ENCODE measurements at places on chromosomes 5 and 9. TPM values are rescaled to one million over a fixed set of nuclear protein-coding genes. Genes with fewer than 3 reads are reported as not detected.

GRCh38 chr9:75233011-75233410 lies 144.7 kb downstream of the OSTF1 start:
- no peaks in the 10 kb centered on the region for H3K36me3 ChIP-seq
- H3K27me3 ChIP-seq, result no peaks in the 10 kb centered on the region
- H3K4me3 ChIP-seq, result no peak overlapping the region
- no peaks in the 10 kb centered on the region for H3K4me1 ChIP-seq

PCDHAC1 gene
- total RNA-seq, result not detected

MPDZ gene
- total RNA-seq, result not detected

DNA sequence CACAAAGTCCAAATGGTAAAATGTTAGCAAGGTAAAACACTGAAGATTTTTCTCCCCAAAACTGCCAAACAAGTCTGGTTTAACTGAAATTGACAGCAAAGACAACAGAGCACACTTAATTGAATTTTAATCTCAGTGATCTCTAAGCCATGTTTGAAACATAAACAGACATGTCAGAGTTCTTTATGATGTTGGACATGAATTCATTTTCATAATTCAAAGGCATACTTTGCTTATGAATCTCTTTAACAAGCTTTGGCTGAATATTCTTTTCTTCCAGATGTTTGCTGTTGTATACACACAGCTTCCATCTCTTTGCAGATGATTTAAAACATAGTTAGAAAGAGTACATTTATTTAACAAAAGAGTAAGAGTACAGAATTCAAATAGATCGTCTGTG lies 509.1 kb downstream of the RAB3C start:
- H3K27me3 ChIP-seq, result no peaks in the 10 kb centered on the region
- H3K36me3 ChIP-seq, result no peaks in the 10 kb centered on the region
- no peak overlapping the region for H3K4me3 ChIP-seq
- no peaks in the 10 kb centered on the region for H3K4me1 ChIP-seq
- H3K27ac ChIP-seq, result no peak overlapping the region

SLC44A1 gene
- total RNA-seq, result 13.7 TPM

DNA sequence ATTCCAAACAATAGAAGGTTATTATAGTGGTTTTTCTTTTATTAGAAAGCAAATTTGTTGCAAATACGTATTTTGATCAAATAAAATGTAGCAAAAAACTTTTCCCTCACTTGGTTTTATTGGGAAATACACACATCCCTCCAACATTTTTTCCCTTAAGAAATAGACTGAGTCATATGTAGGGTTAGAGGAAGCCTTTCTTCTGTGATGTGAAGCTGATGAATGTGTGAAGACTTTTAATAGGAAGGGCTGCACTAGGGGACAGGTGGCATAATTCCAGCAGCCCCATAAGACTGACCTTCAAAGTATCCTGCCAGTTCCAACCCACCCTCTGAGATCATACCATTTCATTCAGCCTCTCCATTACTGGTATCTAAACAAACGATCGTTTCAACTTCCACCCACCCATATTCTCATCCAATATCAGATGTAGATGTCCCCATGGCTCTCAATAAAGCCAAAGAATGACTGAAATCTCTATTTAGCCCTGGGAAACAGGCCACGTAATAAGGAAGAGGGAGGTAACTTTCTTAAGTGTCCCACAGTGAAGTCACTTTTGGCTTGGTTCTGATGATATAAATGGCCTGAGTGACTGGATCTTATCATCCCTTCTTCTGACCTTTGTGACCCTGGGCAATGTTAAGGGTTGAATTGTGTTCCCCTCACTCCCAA lies 64.7 kb upstream of the LPAR1 start:
- no peak for DNase-seq
- H3K36me3 ChIP-seq, result no peaks in the 10 kb centered on the region
- H3K27me3 ChIP-seq, result no peaks in the 10 kb centered on the region
- no peaks in the 10 kb centered on the region for H3K4me1 ChIP-seq
- no peak overlapping the region for H3K4me3 ChIP-seq
- H3K27ac ChIP-seq, result no peak overlapping the region

DNA sequence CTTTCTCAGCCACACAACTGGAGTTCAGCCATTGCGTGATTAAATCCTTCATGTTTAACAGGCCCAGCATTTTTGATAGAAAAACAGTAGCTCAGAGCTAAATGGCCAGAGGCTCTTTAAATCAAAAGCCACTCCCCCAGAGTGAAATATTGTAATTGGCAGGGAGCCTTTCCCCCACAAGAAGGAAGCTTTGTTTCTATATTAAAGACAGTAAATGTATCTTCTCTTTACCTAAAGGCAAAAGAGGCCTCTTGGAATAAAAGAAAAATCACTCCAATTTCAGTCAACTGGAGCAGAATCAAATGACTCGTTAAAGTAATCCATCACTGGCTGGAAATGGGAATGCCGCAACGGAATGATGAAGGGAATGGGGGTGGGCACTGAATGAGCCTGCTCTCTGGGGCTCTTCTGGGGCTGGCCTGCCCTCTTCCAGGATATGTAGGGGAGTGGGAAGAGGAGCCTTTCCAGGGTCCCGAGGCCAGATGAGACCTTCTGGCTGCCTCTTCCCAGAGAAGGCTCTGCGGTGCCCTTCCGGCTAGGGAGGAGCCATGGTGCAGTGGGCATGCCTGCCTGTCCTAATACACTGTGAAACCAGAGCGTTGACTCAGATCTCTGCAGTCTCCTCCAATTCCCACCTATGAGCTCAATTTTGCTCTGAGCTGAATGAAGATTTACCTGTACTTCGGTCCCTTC lies 45.2 kb downstream of the ANKDD1B start:
- no peak overlapping the region for H3K4me3 ChIP-seq
- H3K27ac ChIP-seq, result no peak overlapping the region
- no peaks in the 10 kb centered on the region for H3K27me3 ChIP-seq
- H3K4me1 ChIP-seq, result no peaks in the 10 kb centered on the region

DNA sequence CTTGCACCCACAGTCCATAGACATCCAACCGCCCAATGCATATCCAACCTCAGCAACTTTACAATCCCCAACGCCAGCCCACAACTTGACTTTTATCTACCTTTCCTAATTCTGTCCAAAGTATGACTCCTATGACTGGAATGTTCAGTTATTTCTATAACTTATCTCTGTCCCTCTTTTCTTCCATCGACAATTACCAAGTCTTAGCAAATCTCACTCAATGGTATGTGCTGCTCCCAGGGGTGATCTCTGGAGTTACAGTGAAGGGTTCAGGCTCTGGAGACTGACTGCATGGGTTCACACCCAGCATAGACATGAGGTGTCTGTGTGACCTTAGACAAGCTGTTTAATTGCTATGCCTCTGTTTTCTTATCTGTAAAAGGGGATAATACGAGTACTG lies 106.9 kb downstream of the SPOCK1 start:
- H3K27ac ChIP-seq, result no peak overlapping the region
- no peaks in the 10 kb centered on the region for H3K36me3 ChIP-seq
- no peak for DNase-seq
- H3K4me3 ChIP-seq, result no peak overlapping the region
- no peaks in the 10 kb centered on the region for H3K4me1 ChIP-seq

- H3K27ac ChIP-seq, result no peak overlapping the region
- no peak overlapping the region for H3K4me3 ChIP-seq
- no peak for DNase-seq
- no peaks in the 10 kb centered on the region for H3K27me3 ChIP-seq
- no peaks in the 10 kb centered on the region for H3K36me3 ChIP-seq
Measured at GRCh38 chr9:112051812-112052211, 123.3 kb downstream of the SUSD1 start.

- H3K4me3 ChIP-seq, result no peak overlapping the region
- no peak overlapping the region for H3K27ac ChIP-seq
- H3K4me1 ChIP-seq, result no peaks in the 10 kb centered on the region
Measured at GRCh38 chr5:118956727-118957126, 31.6 kb downstream of the DTWD2 start.

DNA sequence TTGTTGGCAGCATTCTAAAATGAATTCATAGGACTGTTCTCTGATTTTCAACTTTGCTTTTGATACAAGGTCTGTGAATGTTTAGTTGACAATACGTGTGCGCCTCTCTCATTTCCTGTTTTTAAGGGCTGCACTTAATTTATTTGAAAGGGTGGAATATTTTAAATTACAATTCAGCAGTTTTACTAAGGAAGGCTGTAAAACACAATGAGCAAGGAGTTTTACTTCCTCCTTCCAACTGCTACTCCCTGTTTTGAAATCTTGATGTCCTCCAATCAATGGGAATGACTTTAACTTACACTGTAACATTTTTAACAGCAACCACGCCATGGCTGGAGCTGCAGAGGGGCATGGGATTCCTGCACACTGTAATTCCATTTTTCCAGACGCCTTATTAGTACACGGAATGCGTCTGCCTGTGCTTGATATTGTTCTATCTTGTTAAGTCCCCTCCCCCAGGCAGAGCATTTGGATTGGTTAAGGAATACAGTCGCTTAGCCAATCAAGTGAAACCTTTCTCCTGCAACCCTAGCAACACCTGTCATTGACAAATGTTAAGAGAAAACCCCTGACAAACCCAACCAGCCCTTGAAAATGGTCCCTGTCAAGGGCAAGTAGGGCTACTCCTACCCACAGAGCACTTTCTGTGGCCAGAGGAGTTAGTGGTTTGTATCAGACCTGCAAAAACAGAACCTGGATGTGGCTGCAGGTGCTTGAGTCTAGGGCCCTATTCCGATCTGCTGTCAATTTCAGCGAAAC lies 12.5 kb upstream of the ZSWIM6 start:
- peaks cover 10% of the 10 kb centered on the region for H3K4me1 ChIP-seq
- DNase-seq, result peak; percentile 35
- peak overlapping the region; percentile 24 for H3K4me3 ChIP-seq
- no peaks in the 10 kb centered on the region for H3K27me3 ChIP-seq

ANKRD34B gene
- total RNA-seq, result not detected

DNA sequence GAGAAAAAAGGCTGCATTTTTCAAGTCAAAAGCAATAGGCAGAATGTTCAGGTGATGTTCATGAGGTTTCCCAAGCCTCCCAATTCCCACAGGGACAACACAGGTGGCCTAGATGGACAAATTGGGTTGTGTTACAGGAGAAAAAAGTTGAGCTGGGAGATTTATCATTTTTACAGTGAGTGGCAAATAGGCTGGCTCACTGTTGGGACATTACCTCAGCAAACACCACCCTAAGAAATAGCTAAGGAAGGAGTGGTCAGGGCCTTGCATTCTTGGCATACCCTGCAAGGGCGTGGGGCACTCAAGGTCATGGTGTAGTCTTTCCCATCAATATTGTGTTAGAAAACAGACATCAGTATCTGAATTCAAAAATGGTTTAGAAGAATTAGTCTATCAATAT lies 23.3 kb upstream of the CPLANE1 start:
- DNase-seq, result no peak
- H3K27ac ChIP-seq, result no peak overlapping the region
- H3K4me3 ChIP-seq, result no peak overlapping the region
- H3K4me1 ChIP-seq, result no peaks in the 10 kb centered on the region

GRCh38 chr5:119453040-119453373 lies 710 bp downstream of the HSD17B4 start:
- H3K4me1 ChIP-seq, result peaks cover 9% of the 10 kb centered on the region
- H3K4me3 ChIP-seq, result peak overlapping the region; percentile 86
- no peaks in the 10 kb centered on the region for H3K27me3 ChIP-seq

- H3K4me1 ChIP-seq, result no peaks in the 10 kb centered on the region
- DNase-seq, result no peak
- no peak overlapping the region for H3K27ac ChIP-seq
- no peak overlapping the region for H3K4me3 ChIP-seq
- H3K36me3 ChIP-seq, result no peaks in the 10 kb centered on the region
Measured at GRCh38 chr9:110030632-110031031, 177.3 kb downstream of the C9orf152 start.

PLCXD3 gene
- total RNA-seq, result not detected

GRCh38 chr5:41809128-41809527 lies 61.1 kb downstream of the OXCT1 start:
- no peaks in the 10 kb centered on the region for H3K27me3 ChIP-seq
- no peak for DNase-seq
- no peak overlapping the region for H3K27ac ChIP-seq
- peaks cover 23% of the 10 kb centered on the region for H3K36me3 ChIP-seq
- H3K4me3 ChIP-seq, result no peak overlapping the region
- H3K4me1 ChIP-seq, result no peaks in the 10 kb centered on the region

- H3K4me1 ChIP-seq, result no peaks in the 10 kb centered on the region
- no peaks in the 10 kb centered on the region for H3K36me3 ChIP-seq
- no peak overlapping the region for H3K4me3 ChIP-seq
- no peak for DNase-seq
- H3K27ac ChIP-seq, result no peak overlapping the region
Measured at GRCh38 chr5:64161420-64161819, 4.2 kb upstream of the RNF180 start.

FCN2 gene
- total RNA-seq, result not detected

CD14 gene
- total RNA-seq, result 8.8 TPM
